ENCODE measurements at places on chromosomes 6 and 20. TPM values are rescaled to one million over a fixed set of nuclear protein-coding genes. Genes with fewer than 3 reads are reported as not detected.

PRDM13 gene
- total RNA-seq, result not detected

TBXT gene
- total RNA-seq, result not detected

FERMT1 gene
- total RNA-seq, result not detected

IL17F gene
- not detected for total RNA-seq

FAM135A gene
- total RNA-seq, result 11.2 TPM

- DNase-seq, result peak; percentile 49
- H3K4me3 ChIP-seq, result peak overlapping the region; percentile 41
- peaks cover 37% of the 10 kb centered on the region for H3K4me1 ChIP-seq
- no peaks in the 10 kb centered on the region for H3K27me3 ChIP-seq
Observed at GRCh38 chr6:35719830-35720733, 16.8 kb upstream of the ARMC12 start.

DNA sequence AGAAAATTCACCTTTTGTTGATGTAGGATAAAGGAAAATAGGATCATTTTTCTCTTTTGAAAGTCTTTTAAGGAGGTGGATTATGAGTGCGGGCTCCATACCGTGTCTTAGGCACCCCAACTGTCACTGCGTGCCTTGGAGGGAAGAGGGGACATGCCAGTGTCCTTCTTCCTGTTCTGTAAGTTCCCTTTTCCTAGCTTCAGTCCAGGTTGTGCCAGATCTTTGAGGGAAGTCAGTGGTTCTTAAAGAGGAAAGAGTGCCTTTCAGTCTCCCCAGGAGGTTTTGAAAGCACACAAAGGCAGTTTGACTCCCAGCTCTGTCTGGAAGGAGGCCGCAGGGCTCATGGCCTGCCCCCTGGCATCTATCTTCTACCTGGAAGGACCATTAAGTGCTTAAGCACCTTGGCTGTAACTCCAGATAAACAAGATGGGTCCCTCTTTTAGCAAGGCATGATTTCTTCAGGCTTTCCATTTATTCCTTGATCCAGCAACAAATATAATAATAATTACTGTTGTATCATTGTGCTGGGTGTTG lies 13.0 kb downstream of the EFCAB8 start:
- no peaks in the 10 kb centered on the region for H3K27me3 ChIP-seq
- H3K4me1 ChIP-seq, result no peaks in the 10 kb centered on the region
- H3K36me3 ChIP-seq, result no peaks in the 10 kb centered on the region

DNA sequence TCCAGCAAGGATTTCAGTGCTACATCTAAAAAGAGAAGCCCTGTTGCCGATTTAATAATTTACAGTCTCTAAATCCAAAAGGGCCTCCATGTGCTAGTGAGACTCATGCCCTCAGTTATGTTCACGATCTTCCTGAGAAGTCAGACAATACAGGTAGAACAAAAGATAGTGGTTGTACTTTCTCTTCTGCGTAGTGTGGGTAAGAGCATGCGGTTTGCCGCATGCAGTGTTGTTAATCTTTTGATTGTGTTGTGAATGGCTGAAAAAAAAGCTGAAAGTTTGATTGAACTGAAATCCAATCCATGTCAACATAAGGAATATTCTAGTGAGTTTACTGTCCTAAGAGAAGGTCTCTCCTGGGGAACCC lies 74.8 kb upstream of the AGPAT4 start:
- DNase-seq, result no peak
- H3K27me3 ChIP-seq, result no peaks in the 10 kb centered on the region
- H3K4me3 ChIP-seq, result no peak overlapping the region
- H3K4me1 ChIP-seq, result no peaks in the 10 kb centered on the region

GRCh38 chr6:49257549-49257948 lies 205.5 kb downstream of the MMUT start:
- no peak overlapping the region for H3K4me3 ChIP-seq
- no peak for DNase-seq
- H3K4me1 ChIP-seq, result no peaks in the 10 kb centered on the region

DNA sequence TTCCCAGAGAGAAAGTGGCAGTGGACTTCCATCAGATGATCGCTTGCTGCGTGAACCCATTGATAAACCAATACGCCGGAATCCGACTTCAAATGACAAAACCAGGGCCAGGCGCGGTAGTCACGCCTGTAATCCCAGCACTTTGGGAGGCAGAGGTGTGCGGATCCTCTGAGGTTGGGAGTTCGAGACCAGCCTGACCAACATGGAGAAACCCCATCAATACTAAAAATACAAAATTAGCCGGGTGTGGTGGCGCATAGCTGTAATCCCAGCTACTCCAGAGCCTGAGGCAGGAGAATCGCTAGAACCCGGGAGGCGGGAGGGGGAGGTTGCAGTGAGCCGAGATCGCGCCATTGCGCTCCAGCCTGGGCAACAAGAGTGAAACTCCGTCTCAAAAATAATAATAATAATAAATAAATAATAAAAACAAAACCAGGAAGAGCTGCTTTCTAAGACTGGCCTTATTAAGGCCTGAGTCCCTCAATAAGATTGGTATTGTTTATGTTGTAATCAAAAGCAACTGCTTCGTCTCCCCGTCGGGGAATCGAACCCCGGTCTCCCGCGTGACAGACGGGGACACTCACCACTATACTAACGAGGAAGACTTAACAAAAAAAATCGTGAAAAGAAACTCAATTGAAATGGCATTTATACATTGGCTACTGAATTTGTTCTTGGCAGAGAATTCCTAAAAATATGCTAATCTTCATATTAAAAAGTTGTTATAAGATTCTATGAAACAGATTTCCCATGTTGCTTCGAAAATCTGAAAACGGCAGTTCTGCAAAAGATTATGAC lies 110.2 kb upstream of the ZNF184 start:
- no peak overlapping the region for H3K27ac ChIP-seq
- peaks cover 35% of the 10 kb centered on the region for H3K27me3 ChIP-seq
- H3K4me3 ChIP-seq, result no peak overlapping the region
- no peaks in the 10 kb centered on the region for H3K4me1 ChIP-seq
- H3K36me3 ChIP-seq, result no peaks in the 10 kb centered on the region
- no peak for DNase-seq

DNA sequence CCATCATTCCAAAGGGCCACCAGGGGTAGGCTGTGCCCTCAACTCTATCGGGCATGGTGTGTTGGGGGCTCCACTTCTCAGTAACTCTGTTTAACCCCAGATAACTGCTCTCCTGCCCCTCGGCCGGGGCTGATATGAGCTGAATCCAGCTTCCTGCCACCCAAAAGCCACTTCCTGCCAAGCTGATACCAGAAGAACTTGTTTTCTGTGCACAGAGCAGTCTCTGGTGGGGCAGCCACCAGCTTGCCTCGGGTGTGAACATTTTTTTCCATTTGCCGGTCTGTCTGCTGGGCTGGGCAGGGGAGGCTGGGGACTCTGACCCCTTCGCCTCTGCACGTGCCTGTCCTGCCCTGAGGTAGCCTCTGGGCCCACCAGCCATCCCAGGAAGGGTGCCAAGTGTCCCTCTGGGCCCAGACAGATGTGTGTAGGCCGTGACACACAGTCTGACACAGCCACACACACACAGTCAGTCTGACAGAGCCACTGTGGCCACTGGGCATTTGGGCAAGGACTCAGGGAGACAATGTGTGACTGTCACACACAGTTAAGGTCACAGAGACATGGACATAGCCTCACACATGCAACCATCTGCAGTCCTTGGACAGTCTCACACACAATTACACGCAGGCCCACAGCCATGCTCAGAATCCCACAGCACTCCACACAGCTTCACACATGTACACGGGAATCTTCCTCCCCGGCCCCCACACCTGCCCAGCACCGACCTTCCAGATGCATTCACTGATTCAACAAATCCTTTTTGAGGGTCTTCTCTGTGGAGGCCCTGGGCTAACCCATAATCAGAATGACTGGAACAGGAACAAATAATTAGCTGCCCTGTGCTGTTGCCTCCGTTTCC lies 45.1 kb downstream of the NOL4L start:
- H3K27ac ChIP-seq, result no peak overlapping the region
- no peaks in the 10 kb centered on the region for H3K27me3 ChIP-seq
- no peaks in the 10 kb centered on the region for H3K36me3 ChIP-seq
- peaks cover 18% of the 10 kb centered on the region for H3K4me1 ChIP-seq

DNA sequence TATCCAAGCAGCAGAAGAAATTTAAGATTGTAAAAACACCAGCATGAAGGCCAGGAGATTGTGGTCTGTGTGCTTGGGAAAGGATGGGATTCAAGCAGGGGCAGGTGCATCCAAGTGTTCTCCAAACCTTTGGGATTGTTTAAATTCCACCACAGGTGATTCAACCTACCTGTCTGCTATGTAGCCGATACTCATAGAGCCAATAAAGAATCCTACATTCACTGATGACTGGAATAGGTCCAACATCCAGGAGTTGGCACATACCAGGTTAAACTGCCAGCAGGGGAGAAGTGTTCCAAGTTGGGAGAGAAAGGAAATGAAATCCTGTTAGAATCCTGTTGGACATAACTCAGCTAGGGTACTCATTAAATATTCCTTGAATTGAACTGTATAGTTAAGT lies 2.2 kb downstream of the SLC22A2 start:
- peaks cover 4% of the 10 kb centered on the region for H3K27me3 ChIP-seq
- no peak overlapping the region for H3K27ac ChIP-seq
- no peaks in the 10 kb centered on the region for H3K36me3 ChIP-seq
- H3K4me3 ChIP-seq, result no peak overlapping the region
- no peaks in the 10 kb centered on the region for H3K4me1 ChIP-seq

GRCh38 chr20:46905364-46906125 lies 10.9 kb downstream of the EYA2 start:
- H3K27me3 ChIP-seq, result no peaks in the 10 kb centered on the region
- H3K27ac ChIP-seq, result no peak overlapping the region
- no peak for DNase-seq
- H3K4me3 ChIP-seq, result no peak overlapping the region

- H3K27ac ChIP-seq, result no peak overlapping the region
- no peaks in the 10 kb centered on the region for H3K36me3 ChIP-seq
- peaks cover 35% of the 10 kb centered on the region for H3K4me1 ChIP-seq
Observed at GRCh38 chr20:34042262-34042661, 48.6 kb downstream of the RALY start.

DNA sequence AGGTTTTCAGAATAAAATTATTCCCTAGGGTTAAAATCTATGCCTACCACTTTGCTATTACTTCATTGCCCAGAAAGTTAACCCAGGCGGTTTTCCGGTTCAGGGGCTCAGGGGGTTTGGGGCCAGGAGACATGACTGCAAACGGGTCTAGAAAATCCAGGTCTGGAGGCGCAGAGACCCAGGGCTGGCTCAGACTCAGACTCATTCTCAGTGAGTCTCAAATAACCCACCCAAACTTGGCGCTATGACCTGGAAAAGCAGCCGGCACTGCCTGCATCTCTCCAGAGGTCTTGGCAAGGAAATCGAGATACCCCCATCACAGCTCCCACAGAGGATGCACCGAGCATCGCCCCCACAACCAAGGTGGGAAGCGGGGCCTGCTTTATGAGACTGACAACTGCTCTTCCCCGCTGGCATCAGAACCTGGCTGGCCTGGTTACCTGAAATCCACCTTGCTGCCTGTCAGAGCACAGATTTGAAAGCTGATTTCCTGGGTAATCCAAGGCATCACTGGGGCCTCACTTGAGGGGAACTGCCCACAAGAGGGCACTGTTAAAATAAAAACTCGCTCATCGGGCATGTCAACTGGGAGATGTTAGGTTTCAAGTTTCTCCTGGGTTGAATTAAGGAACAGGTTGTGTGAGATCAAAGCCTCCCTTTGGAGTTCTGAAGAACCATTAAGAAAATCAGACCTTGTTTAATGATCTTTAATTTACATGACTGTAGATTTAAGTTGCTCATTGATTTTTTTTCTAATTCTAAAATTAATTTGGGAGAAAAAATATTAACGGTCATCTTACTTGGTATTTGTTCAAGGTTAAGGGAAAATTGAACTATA lies 55.1 kb downstream of the KIF16B start:
- no peaks in the 10 kb centered on the region for H3K4me1 ChIP-seq
- peak; percentile 29 for DNase-seq
- no peak overlapping the region for H3K27ac ChIP-seq
- H3K4me3 ChIP-seq, result no peak overlapping the region
- H3K27me3 ChIP-seq, result no peaks in the 10 kb centered on the region

GRCh38 chr6:153538491-153538890 lies 407.4 kb upstream of the RGS17 start:
- H3K36me3 ChIP-seq, result no peaks in the 10 kb centered on the region
- H3K4me1 ChIP-seq, result no peaks in the 10 kb centered on the region
- DNase-seq, result no peak
- no peak overlapping the region for H3K27ac ChIP-seq
- H3K4me3 ChIP-seq, result no peak overlapping the region

GRCh38 chr20:35027301-35027700 lies 65.3 kb downstream of the TRPC4AP start:
- no peak overlapping the region for H3K4me3 ChIP-seq
- H3K36me3 ChIP-seq, result no peaks in the 10 kb centered on the region
- no peak for DNase-seq
- no peaks in the 10 kb centered on the region for H3K4me1 ChIP-seq
- no peaks in the 10 kb centered on the region for H3K27me3 ChIP-seq

GRCh38 chr20:33291830-33292355 lies 8.9 kb downstream of the BPIFB1 start:
- H3K27me3 ChIP-seq, result no peaks in the 10 kb centered on the region
- H3K27ac ChIP-seq, result no peak overlapping the region
- no peaks in the 10 kb centered on the region for H3K4me1 ChIP-seq
- H3K4me3 ChIP-seq, result no peak overlapping the region

DNA sequence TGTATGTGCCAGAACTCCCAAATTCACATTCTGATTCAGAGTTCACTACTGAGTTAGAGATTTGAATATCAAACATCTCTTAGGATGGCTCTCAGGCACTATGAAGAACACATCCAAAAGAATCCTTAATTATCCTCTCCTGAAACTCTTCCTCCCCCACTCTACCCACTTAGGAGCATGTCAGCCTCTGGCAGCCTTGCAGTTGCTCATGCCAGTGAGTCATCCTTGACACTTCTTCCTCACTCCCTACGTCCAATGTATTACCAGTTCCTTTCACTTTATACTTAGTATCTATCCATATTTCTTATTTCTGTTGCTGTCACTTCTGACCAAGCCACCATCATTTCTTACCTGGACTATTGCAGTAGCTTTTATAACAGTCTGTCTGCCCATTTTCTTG lies 192.0 kb upstream of the IMPG1 start:
- DNase-seq, result no peak
- no peaks in the 10 kb centered on the region for H3K4me1 ChIP-seq
- H3K4me3 ChIP-seq, result no peak overlapping the region
- no peak overlapping the region for H3K27ac ChIP-seq
- no peaks in the 10 kb centered on the region for H3K36me3 ChIP-seq
- H3K27me3 ChIP-seq, result no peaks in the 10 kb centered on the region

GRCh38 chr20:52490711-52491430 lies 299.3 kb upstream of the ZFP64 start:
- no peak for DNase-seq
- no peak overlapping the region for H3K27ac ChIP-seq
- H3K27me3 ChIP-seq, result no peaks in the 10 kb centered on the region
- H3K36me3 ChIP-seq, result no peaks in the 10 kb centered on the region
- H3K4me1 ChIP-seq, result no peaks in the 10 kb centered on the region
